ENCODE measurements at places on chromosomes 7 and 10.
A peak's percentile ranks its signal among the peaks of the same experiment; 100 is the strongest.

DNA sequence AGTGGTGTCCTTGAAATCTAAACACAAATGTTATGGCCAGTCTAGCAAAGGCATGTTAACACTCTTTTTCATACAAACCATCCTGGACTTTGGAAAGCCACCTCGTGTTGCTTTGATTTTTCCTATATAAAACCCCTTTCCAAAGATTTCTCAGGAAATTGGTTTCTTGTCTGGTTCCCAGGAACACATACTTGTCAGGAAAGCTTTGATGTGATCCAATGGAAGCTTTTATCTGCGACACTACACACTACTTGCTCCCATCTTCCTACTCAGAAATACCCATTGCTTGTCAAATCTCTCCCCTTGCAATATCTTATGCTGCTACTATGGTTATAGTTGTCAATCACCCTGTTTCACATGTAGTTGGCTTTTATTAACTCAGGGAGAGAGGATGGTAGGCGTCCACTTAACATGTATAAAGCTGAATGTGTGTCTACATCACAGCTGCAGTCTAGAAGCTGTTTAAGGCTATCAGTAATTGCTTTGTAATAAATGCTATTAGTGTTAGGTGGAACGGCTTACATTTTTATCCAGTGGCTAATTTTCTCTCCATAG, 189.6 kb downstream of the GPAM start:
- DNase-seq = no peak

DNA sequence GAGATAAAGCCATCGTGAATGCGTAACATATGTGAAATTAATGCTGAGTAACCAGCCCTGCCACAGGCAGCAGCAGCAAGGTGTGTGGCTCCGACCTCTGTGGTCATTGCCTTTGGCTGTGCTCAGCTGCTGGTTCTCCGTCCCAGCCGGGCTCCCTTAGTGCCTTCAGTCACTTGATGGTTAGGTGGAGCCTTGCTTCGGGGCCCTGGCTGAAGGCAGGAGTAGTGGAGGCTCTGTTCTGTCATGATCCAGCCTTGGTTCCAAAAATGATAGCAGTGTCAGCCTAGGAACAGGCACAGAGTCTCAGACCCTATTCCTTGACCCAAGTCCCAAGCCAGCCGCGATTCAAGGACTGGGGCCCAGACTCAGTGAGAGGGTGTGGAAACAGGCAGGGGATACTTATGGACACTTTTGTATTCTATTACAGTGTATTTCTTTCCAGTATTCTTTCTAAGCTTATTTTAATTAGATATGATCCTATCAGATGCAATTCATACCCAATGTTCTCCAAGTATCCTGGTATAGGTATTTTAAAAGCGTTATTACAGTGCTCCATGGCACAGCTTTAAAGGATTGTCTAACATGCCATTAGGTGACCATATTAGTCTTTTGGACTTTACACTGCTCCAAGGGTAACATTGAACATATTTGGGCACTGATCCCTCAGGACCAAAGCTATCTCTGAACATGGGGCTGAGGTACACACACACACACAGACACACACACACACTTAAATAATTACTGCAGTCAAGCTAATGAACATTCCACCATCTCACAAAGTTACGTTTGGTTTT, 9.0 kb downstream of the SCART1 start:
- no peak for DNase-seq

DNA sequence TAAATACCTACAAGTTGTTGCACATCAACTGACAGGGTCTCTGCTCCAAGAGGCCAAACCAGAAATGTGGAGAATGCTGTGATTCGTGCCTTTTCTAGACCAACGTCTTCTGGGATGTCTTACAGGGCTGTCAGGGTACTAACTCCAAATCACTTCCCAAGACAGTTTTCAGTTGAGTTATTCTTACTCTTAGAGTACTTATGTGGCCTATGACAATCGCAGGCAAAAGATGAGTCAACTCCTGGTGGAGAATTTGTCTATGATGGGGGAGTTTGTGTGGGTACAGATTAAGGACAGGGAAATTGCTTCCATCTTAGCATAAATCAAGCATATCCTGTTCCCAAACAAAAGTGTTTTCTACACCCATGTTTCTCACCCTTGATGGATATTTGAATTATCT, 734.8 kb downstream of the TNS3 start:
- DNase-seq = no peak

DNA sequence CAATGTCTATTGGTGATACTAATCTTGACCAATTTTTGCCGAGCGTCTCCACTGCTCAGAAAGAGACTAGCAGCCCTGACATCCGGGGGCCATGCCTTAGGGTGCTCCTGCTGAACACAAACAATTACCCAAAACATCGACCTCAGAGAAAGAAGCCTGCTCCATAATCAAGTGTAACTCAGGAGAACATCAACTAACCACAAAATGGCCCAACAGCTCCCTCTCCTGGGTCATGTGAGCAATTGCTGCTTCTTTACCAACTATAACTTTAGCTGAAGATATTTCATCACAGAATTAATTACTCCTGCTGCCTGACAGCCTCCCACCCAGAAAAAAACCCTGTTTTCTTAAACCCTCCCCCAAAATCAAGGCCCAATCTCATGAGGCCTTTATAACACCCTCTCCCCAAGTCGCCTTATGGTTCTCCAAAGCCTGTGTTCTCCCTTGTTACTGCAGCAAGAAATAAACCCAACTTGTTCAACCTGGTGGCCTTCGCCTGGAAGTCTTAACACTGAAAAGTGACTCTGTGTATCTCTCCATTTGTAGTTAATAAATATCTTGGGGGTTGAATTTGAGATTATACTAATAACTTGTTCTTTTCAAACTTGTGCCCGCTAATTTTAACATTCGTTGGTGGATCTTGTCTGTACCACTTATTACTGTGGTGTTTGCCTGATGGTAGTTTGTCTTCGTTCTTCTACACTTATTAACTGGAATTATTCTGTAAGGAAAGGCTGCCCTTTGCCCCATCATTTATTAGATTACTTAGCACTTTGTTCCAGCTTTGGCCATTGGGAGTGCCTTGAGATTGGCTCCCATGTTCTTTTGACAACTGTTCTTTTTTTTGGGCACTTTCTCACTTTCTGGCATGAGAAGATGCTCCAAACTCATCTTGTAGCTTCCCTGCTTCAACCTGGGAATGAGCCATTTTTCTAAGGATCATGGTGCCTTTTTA, 21.2 kb upstream of the RAMP3 start:
- DNase-seq = peak; percentile 54

Data from stimulated activated CD8-positive, alpha-beta memory T cell treated with anti-CD3 and anti-CD28 coated beads, Interleukin-12 subunit alpha, Interleukin-12 subunit beta, amount 100 ng/mL, for 1 hour (primary cell).